ENCODE measurements at places on chromosomes 7 and 10.

DNA sequence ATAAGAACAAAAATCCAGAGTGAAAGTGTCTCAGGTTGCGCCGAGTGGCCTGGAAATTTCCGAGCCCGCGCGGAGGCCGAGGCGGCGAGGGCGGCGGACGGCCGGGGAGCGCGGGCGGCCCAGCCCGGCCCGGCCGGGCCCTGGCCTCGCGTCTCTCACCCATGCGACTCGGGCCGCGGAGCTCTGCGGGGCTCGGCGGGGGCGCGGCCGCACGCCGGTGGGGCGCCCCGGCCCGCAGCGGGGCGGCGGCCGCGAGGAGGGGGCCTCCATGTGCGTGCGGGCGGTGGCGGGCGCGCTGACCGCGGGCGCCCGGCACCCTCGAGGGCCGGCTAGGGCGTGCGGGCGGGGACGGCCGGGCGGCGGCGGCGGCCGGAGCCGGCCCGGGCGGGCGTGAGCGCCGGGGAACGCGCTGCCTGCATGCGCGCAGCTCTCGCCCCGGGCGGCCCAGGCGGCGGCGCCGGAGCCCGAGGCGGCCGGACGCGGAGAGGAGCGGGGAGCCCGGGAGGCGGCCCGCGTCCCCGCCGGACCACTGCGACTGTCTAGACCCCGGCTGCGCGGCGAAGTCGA, 302 bp upstream of the EN2 start:
- DNase-seq = no peak

DNA sequence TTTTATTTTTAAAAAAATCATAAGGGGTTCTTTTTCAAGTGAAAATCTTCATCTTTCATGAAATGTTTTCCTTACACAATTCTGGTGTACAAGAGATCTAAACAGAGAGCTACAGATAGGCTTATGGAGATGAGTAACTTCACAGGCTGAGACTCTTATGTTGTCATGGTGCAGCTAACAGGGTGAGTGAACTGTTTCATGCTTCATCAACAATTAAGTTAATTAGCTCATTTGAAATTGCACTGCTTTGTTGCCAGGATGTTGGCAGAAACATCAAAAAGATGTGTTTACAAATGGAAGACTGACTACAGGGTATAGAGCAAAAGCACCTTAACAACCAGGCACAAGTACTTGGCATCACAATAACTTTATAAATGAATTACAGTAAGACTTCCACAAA, 230.8 kb downstream of the FOXP2 start:
- no peak for DNase-seq

DNA sequence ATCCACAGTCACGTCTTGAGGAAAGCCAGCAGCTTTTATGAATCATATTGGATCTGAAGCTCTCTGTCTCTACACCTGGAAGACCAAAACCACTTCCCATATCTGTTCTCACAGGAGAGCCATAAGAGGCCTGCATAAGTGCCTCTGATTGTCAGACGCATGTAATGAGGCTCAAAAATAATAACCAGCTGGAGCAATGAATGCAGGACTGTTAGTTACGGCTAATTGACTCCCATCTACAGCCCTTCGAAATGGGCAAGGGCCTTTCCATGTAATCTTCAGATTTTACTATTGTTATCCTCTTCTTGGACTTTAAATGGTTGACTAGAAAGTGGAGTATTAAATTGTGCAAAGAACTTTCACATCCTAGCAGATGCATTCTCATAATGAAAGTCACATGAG, 4.4 kb upstream of the SEMA3C start:
- no peak for DNase-seq

GRCh38 chr7:25578991-25579777, 350.9 kb upstream of the NPVF start:
- DNase-seq = no peak

DNA sequence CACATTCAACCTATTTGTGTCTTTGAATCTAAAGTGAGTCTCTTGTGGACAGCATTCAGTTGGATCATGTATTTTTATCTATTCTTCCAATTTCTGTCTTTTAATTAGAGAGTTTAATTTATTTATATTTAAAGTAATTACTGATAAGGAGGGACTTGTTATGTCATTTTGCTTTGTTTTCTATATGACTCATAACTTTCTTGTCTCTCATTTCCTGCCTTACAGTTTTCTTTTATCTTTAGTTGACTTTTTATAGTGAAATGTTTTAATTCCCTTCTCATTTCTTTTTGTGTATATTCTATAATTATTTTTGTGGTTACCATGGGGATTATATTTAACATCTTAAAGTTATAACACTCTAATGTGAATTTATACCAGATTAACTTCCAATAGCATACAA, 7.3 kb upstream of the ZNF518A start:
- no peak for DNase-seq

- DNase-seq = no peak
Measured at GRCh38 chr7:107579554-107579884, 527 bp upstream of the BCAP29 start.

DNA sequence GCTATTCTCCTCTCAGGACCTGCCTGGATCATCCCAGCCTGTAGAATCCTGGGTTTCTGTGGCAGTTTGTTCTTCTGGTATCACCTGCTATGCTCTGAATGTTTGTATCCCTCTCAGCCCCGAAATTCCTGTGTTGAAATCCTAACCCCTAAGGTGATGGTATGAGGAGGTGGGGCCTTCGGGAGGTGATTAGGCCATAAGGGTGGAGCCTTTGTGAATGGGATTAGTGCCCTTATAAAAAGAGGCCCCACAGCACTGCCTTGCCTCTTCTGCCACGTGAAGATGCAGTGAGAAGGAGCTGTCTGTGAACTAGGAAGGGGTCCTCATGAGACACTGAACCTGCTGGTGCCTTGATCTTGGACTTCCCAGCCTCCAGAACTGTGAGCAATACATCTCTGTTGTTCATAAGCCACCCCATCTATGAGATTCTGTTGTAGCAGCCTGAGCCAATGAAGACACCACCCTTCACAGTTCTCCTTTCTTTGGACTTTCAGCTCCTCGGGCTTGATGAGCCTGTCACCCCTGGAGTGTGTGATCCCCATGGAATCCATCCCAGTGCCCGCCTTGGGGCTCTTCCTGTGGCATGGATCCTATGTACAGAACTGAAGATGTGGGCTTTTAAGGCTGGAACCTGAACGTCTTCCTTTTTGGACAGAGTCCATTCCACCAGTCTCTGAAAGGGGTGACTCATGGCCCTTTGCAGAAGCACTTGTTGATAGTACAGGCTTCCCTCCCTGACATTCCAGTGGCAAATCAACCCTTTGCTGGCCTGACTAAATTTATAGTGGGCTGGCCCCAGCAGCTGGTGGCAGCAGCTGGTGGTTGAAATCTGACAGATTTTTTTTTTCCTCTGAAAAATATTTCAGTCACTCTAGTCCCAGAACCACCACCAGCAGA, 138.0 kb downstream of the TACC2 start:
- no peak for DNase-seq

- no peak for DNase-seq
Measured at GRCh38 chr7:110412614-110413013, 678.3 kb upstream of the LRRN3 start.

DNA sequence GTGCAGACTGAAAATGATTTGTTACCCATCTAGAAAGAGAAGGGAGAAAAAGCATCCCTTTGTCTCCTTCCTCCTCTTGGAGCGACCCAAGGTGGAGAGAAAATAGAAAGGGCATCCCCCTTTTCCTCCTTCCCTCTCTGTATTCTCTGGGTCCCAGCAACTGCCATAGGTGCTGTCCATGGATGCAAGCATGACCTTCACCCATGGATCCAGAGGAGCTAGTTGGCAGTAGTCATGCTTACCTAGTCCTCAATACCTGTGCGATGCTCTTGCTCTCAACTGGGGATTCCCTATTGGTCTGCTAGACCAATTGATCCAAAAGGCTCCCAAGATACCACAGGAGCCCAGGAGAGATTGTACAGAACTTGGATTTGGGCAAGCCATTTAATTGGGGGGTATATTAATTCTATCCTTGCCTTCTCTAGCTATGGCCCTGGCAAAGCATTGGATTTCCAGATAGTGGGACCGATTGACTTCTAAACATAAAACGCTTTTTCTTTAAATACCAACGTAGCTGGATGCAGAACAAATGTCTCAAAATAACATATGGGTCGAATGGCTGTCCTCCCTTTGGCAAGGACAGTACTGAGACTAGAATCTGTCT, 547.8 kb upstream of the IGFBP3 start:
- DNase-seq = no peak

- peak; percentile 47 for DNase-seq
Measured at GRCh38 chr10:5975641-5976473, 1.5 kb downstream of the IL15RA start.

DNA sequence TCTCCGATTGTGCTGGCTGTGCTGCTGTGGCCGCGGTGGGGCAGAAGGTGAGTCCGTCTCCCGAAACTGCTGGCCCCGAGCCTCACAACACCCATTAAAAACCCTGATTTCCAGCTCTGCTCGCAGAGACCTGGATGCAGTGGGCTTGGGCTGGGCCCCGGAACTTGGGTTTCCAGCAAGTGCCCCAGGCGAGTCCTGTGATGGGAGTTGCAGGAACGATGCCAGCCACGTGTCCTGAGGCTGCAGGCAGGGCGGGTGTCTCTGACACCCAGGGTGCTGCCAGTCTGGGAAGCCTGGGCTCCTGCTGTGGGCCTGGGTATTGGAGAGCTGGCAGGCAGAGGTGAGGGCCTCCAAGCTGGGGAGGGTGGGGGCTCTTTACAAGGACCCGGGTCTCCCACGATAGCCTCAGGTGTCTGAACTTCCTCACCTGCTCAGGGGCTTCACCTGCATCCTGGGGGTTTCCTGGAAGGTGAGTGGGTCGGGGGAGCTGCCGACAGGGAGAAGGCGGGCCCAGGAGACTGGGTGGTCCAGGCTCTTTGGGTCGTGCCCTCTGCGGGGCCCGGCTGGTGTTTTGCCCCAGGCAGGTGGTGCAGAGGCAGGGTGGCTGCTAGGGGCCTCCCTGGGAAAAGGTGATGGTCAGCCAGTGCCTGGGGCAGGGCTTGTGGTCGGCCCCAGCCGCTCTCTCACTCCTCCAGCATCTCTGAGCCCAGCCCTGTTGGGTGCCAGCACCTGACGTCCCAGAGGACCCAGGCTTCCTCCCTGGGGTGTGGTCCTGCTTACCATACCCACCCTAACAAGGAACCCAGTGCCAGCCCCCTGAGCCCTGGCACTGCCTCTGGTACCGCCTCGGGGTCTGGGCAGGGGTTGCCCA, 180.3 kb downstream of the DNAJB6 start:
- no peak for DNase-seq

- no peak for DNase-seq
Measured at GRCh38 chr10:78768876-78769275, 299.9 kb upstream of the ZMIZ1 start.

GRCh38 chr7:119344466-119344865, 928.5 kb upstream of the KCND2 start:
- DNase-seq = no peak

- DNase-seq = no peak
Measured at GRCh38 chr7:127828843-127829500, 177.0 kb downstream of the SND1 start.

- no peak for DNase-seq
Measured at GRCh38 chr10:113291413-113291812, 261.4 kb upstream of the HABP2 start.

DNA sequence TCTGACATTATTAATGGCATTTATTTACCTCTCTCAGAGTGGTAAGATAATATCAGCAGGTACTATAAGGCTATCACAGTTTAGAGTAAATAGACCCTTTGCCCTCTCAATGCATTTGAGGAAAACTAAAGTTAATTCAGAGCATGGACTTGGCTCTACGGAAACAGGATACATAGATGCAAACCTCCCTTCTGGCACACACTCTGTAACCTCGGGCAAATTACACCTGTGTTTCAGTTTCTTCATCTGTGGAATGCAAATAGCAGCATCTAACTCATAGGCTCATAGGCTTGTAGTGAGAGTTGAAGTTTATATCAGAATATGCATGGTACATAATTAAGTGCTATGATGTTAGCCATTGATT, 5.6 kb downstream of the RAPGEF5 start:
- DNase-seq = no peak

DNA sequence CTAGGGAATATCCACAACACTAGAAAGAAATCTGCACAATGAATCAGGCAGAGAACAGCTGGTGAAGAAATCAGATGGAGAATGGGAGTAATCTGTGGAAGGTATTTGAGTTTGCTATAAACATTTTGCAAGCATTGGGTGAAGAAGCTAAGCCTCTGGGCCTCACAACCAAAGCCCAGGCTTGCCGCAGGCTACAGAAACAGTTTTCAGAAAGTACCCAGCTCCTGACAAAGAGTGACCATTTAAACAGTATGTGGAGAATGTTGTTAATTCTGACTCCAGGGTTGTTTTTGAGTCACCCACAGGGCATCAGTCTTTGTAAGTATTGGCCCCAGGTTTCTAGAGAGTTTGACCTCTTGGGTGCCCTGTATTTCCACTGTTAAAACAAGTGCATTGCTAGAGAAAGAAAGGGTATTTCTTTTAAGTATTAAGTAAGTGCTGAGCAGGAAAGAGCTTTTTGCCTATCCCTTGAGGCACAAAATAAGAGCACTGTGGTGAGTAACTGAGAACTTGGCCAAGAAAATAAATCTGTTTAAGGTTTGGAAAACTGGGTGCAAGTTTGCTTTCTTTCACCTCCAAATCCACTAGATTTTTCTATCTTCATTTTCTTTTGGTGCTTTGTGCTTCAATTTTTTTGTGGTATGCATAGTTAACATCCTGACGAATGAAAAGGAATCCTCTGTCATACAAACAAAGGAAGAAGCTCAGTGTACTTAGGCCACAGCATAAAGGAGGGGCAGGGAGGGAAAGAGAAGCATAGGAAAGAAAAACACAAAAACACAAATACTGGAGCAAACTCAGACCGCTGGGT, 691.8 kb downstream of the SUGCT start:
- no peak for DNase-seq

DNA sequence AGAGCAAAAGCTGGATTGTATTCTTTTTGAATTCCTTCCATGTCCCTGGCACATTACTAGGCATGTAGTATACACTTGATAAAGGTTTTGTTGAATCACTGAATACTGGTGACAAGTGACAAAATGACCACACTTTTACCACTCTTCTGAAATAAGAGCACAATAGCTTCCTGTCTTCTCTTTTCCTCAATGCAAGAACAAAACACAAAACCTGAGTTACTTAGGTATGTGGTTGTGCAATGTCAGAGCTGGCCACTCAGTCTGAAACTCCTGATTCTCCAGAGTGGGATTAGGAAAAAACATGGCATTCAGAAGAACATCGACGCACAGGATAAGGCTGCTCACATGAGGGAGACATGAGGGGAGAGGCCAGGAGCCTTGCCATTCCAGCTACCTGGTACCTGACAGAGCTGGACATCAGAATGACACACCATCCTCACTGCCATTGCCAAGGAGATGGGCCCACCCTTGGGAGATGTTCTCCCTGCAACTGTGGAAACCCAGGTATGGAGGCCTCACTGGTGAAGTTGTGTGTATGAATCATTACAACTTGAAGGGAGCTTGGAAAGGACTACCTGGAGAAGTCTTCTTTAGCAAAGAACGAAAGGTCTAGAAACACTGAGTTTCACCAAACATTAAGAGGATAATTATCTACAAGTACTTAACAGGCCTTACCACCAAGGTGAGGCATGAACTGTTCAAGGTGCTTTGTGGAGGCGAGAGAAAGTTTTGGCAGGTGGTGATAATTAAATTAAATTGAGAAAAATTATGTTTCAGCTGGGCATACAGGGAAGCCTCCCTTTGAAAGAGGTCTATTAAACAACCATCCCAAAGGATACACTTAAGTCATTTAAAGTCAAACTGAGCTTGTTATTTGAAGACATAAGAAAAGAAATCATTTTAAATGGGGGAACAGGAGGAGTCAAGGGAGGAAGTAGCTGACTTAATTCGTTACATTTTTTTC, 246.5 kb upstream of the AOAH start:
- no peak for DNase-seq
